ENCODE measurements at places on chromosomes 16 and 17. TPM values are rescaled to one million over a fixed set of nuclear protein-coding genes. Genes with fewer than 3 reads are reported as not detected.

- peak; percentile 56 for DNase-seq
These were observed 183.0 kb downstream of the FOXL1 start for GRCh38 chr16:86761111-86762031.

Gene TBX6
- 2.0 TPM for total RNA-seq

DNA sequence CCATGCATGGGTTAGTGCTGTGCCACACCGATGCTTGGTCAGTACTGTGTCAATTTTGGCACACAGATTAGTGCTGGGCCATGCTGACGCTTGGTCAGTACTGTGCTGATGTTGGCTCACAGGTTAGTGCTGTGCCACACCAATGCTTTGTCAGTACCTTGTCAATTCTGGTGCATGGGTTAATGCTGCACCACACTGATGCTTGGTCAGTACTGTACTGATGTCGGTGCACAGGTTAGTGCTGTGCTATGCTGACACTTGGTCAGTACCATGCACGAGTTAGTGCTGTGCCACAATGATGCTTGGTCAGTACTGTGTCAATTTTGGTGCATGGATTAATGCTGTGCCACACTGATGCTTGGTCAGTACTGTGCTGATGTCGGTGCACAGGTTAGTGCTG lies 103.0 kb downstream of the NPIPB11 start:
- no peak for DNase-seq

Gene CCDC102A
- 20.2 TPM for total RNA-seq

Gene SPNS2
- total RNA-seq, result 1.1 TPM

GRCh38 chr16:87688876-87689815 lies 76.6 kb downstream of the KLHDC4 start:
- no peak for DNase-seq

Gene EMC8
- 32.2 TPM for total RNA-seq

DNA sequence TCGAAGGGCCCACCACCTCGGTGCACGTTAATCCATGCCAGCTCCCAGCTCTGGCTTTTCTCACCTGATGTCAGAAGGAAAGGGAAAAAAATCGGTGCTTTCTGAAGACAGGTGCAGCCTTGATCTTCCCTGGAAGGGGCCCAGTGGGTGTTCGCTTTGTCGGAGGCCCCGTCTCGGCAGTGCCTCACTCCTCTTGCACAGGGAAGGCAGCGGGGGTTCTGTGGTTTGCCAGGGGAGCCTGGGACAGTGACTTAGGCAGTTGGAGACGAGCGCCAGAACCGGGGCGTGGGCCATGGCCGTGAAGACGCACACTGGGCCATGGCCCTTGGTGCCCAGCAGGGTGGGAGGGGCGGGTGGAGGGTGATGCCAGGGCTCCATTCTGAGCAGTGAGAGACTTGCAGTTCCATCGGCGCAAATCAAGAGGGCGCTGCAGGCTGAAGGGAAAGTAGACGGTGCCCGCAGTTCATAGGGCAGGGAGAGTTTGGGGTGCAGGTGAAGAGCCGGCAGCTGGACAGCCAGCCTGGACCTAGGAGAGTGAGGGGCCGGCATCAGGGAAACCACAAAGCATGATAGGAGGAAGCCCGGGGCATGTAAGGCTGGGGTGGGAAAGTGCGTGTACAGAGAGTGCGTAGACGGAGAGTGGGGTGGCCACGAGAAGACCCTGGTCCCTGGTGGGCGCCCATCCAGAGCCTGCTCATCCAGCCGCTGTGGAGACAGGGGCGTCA lies 101.3 kb upstream of the CHMP6 start:
- peak; percentile 65 for DNase-seq

DNA sequence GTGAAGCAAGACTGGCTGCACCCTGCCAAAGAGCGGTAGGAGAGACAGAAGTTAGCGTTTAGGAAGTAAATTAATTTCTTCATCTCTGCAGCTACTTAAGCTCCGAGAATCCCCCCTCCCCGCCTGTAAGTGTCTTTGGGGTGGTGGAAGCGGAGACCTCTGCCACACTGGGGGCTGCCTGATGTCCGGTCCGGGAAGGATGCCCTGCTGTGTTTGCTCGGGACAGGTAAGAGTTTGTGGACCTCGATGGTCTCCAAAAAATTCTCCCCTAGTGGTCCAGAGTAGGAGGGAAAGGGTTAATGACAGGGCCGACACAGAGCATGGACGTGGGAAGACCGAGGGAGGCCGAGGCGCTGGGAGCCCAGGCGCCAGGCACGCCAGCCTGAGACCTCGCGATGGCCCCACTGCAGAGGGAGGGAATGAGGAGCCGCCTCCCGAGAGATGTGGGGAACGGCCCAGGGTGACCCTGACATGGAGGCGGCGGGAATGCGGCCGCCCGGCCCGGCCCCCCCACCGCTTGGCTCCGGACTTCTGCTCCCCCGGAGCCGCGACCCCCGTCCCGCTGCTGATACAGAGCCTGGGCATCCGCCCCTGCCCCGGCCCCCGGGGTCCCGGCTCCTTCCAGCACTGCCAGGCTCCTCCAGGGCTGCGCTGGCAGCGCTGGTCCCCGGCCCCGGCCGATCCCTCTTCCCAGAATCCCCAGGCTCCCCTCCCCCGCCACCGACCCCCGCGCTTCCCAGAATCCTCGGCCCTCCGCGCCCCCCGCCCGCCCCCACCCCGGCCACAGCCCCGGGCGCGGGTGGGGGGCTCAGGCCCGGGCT lies 680 bp downstream of the ZNF629 start:
- DNase-seq, result no peak
